ENCODE measurements at places on chromosomes 11 and 22.
A peak's percentile ranks its signal among the peaks of the same experiment; 100 is the strongest.

DNA sequence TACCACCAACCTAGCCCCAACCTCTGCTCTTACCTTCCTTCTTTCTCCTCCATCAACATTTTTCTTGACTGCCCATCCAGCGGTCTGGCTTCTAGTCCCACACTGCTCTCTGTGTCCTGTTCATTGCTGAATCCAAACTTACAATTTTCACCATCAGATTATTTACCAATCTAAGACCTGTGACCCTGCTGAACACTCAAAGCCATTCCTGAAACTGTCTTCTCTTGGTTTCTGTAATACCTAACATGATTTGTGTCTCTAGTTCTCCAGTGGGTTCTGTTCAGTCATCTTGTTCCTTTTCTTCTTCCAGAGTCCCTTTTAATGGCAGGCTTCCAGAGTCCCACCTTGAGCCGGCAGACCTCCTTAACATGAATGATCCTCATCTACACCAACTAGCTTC lies 24.1 kb downstream of the RRAS2 start:
- DNase-seq, result no peak

- DNase-seq, result peak; percentile 88
Observed at GRCh38 chr22:35552196-35552842, 11.7 kb downstream of the RASD2 start.

DNA sequence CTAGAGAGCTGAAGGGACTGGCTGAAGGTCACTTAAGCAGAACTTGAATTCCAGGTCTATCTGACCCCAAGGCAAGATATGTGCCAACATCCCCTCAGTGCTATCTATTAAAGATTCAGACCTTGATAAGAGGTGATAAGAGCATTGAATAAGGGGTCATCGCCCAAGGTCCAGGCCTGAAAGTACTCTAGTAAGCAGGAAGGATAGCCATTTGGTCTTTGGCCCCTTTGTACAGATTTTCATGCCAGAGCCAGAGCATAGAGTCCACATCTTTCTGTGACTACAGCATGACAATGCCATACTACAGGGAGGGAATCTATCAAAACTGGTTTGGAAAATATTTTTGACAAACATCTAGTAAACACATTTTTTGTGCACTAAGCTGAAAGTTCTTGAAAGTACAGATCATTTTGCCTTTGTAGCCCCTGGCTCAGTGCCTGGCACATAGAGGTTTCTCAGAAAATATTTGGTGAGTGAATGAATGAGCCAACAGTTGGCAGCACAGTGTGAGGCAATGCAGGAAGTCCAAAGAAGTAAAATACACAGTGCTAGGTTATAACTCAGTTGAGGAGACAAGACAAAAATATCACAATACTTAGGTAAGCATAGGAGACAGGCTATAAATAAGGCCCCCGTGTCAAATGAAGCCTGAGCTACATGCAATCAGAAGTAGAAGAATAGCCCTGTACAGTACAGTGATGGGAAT lies 15.1 kb upstream of the RRAS2 start:
- DNase-seq, result no peak

DNA sequence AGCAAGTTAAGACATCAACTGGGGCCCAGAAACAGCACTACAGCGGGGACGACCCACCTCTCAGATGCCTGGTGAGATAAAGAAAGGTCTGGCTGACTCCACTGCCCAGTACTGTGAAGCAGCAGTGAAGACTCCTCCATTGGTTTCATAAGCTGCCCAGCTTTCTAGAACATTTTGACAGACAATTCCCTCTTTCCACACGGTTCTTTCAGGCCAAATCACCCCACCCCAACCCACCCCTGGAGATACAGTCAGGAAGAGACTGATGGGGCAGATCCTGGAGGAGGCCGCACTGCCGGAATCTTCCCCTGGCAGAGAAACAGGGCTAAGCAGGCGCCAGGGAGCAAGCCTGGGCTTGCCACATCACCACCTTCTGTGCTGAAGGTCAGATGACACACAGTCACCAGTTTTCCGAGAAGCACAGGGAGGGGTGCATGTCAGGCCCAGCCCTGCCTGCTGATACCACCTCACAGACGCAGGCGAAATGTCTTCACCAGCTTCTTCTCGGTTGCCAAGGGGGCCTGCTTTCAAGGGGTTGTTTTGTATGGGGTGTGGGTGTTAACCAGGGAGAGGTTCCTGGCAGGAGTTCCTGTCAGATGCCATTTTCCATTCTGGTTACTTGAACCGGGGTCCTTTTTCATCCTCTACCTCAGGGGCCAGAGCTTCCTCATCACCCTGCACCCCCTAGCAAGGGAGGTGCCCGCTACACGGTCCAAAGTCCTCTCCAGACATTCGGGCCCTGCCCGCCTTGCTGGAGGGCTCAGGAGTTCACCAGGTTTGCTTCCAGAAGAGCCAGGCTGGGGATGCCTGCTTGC lies 1.4 kb upstream of the NEAT1 start:
- DNase-seq, result peak; percentile 91

All from activated T-cell treated with anti-CD3 and anti-CD28 coated beads, Interleukin-2, amount 50 U/mL, for 48 hours (primary cell).